GM12878 (cell line): ENCODE measurements at places on chromosomes 12 and 14. TPM values are rescaled to one million over a fixed set of nuclear protein-coding genes. Genes with fewer than 3 reads are reported as not detected.

Gene IL31
- not detected in 2 replicates for polyA plus RNA-seq

Gene SIRT4
- 0.46 and 0.86 TPM in 2 replicates for polyA plus RNA-seq

Gene ALKBH1
- polyA plus RNA-seq, result 19.8 and 22.4 TPM in 2 replicates

Gene PLEKHG7
- not detected in 2 replicates for polyA plus RNA-seq

Gene PTPN21
- 0.08 and 0.11 TPM in 2 replicates for polyA plus RNA-seq

Gene TBK1
- 49.3 and 51.0 TPM in 2 replicates for polyA plus RNA-seq

Gene EIF5
- 312 and 364 TPM in 2 replicates for polyA plus RNA-seq

Gene ARHGEF25
- polyA plus RNA-seq, result 0.14 TPM in 1 of 2 replicates, not detected in the other

Gene DHH
- polyA plus RNA-seq, result not detected in 2 replicates

Gene FOXA1
- not detected in 2 replicates for polyA plus RNA-seq

Gene NFE2
- polyA plus RNA-seq, result not detected in 2 replicates

Gene BHLHE41
- not detected in 2 replicates for polyA plus RNA-seq

Gene SLC10A1
- 0.15 TPM in 1 of 2 replicates, not detected in the other for polyA plus RNA-seq

Gene GLT1D1
- 1.5 and 1.7 TPM in 2 replicates for polyA plus RNA-seq

Gene C12orf50
- polyA plus RNA-seq, result not detected in 2 replicates

Gene RIPK3
- 8.0 and 8.3 TPM in 2 replicates for polyA plus RNA-seq

Gene DAO
- polyA plus RNA-seq, result not detected in 2 replicates

Gene POTEM
- polyA plus RNA-seq, result not detected in 2 replicates

Gene MYH7
- 0.03 and 0.05 TPM in 2 replicates for polyA plus RNA-seq

Gene CEBPE
- polyA plus RNA-seq, result not detected in 2 replicates

Gene FGF6
- not detected in 2 replicates for polyA plus RNA-seq

Gene KLRC2
- not detected in 2 replicates for polyA plus RNA-seq

Gene LTBR
- not detected in 2 replicates for polyA plus RNA-seq

Gene NAA25
- 29.5 and 32.9 TPM in 2 replicates for polyA plus RNA-seq

Gene RPS6KL1
- polyA plus RNA-seq, result 2.0 and 2.2 TPM in 2 replicates

Gene KLRG1
- polyA plus RNA-seq, result 2.5 and 4.5 TPM in 2 replicates

Gene DMAC2L
- polyA plus RNA-seq, result 35.8 and 36.8 TPM in 2 replicates

Gene KCNK10
- not detected in 2 replicates for polyA plus RNA-seq

Gene NEUROD4
- polyA plus RNA-seq, result 0.06 TPM in 1 of 2 replicates, not detected in the other
